Activated CD4-positive, alpha-beta T cell treated with anti-CD3 and anti-CD28 coated beads for 1 hour (primary cell): ENCODE measurements at places on chromosomes 11 and 22.

GRCh38 chr22:23184764-23185113, 4.4 kb downstream of the BCR start:
- no peak for DNase-seq

GRCh38 chr11:75311858-75312288, 39.6 kb downstream of the ARRB1 start:
- no peak for DNase-seq

DNA sequence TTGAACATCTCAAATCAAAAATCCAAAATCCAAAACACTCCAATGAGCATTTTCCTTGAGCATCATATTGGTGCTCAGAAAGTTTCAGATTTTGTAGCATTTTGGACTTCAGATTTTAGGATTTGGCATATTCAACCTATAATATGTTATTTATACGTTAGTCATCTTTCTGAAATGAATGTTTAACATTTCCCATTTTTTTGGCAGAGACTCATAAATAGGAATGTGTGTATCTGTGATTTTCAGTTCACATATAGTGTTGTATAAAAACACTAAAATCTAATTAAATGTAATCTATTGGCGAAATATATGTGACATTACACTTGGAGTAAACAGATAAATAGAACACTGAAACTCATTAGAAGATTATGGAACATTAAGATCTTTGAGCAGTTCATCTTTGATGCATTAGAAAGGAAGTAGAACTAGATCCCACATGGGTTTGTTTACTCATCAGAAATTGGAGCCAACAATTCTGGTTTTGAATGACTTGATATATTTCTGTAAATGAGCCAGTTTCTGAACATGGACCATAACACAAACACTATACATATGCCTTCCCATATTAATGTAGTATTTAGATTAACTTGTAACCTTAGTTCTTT, 153.1 kb downstream of the UVRAG start:
- no peak for DNase-seq

DNA sequence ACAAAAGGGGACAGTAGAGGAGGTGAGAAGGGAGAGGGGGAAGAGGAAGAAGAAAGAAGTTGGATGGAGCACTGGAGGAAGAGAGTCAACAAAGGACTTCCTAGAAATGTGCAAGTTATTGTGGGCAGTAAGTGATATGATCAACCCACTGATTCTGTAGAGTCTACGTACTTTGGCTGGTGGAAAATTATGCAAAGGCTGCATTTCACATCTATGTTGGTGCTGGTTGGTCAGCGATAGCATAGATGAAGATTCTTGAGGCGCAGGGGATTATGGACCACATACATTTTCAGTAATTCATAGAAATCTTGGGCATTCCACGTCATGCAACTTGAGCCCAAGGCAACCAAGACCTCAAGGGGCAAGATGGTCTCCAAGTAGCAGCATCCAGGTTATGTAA, 12.6 kb upstream of the BIRC3 start:
- DNase-seq: no peak

DNA sequence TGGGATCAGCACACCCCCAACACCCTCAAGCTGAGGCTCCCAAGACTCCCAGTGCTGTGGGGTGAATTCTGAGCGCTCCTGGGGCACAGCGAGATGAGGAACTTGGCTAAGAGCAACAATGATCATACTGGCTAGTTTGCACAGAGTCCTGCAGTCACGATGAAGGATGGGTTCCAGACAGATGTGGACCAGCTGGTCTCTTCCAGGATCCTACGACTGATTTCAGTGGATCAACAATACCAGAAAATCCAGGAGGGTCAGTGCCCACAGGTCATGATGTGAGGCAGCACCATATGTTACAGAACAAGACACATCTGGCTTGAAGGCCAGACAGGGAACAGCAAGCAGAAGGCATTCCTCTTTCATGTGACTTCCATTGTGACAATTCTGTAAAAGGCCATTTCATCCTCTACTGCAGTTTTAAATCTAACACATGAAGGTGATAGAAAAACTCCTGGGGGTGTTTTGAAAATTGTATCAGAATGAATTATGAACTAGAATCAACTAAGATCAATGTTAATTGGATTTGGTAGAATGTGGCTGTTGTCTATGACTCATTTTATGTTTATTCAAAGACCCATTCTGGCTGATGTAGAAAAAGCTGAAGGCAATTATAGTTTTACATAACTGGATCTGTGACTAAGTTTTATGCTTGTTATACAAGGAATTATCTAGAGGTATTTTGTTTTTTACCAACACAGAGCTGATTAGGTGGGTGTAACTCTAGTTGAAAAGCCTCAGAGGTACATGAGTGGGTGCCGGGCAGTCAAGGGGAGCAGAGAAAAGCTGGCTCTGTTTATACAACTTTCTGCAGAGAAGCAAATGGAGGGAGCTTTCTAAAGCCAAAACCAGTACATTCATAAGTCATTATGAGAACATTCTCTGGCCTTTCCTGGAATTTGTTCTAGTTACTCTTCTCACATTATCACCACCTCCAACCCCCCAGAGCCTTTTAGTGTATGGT, 29.1 kb downstream of the OR52K1 start:
- DNase-seq: no peak

GRCh38 chr11:34213366-34213765, 107.9 kb downstream of the NAT10 start:
- no peak for DNase-seq

DNA sequence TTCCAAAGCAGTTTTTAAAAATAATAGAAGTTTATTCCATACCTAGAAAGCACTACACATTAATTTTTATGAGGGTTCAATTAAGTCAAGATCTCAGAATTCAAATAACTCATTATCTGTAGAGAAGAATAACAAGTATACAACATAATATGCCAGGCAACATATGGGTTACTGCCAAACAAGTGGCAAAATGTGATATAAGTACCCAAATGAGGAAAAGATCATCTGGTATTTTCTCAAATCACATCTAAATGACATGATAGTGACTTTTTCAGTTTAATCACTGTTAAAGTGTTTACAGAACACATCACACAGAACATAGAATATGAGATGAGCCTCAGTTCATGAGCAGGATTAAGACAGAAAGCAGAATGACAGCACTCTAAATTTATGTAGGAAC, 123.3 kb downstream of the FCHSD2 start:
- DNase-seq: no peak

GRCh38 chr11:80163011-80163410, 722.2 kb upstream of the TENM4 start:
- no peak for DNase-seq

DNA sequence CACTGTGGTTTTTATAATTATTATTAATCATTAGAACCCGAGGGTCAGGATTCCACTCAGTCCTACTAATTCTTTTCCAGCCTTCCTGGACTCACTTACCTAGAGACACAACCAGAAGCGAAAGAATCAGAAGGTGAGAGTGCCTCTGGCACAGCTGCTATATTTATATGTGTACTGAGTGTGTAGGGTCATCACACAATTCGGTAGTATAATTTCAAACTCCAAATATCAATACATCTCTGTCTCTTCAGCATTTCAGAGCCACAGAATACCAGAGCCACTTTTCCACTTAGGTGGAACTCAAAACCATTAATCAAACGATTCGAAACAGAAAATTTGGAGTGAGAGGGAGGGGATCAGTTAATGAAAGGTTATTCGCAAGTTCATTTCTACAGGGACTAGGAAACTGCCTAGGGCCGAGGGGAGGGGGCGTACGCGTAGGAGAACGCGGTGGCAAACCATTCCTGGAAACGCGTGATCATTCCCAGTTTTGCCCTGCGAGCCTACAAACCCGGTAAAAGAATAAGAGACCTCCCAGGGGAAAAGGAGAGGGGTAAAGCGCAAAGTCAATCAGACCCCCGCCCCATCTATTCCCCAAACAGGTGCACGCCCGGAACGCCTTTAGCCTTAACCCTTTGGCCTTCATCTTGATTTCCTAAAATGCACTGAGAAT, 5.4 kb downstream of the BSX start:
- no peak for DNase-seq

DNA sequence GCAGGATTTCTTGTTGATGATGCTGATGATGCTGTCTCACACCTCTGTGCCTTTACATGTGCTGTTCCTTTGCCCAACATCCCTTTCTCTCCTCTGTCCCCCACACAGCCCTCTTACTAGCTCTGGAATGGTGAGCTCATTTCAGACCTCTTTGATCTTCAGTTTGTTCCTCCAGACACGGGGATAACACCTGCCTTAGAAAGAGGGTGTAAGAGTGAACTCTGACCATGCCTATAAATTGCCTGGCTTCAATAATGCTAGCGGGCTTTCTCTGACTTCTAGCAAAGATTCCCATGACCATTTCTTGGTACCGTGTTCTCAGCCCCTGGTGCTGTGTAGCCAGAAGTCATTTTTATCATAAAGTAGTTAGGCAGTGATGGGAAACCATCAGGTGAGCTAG, 55.9 kb upstream of the DRD2 start:
- no peak for DNase-seq

DNA sequence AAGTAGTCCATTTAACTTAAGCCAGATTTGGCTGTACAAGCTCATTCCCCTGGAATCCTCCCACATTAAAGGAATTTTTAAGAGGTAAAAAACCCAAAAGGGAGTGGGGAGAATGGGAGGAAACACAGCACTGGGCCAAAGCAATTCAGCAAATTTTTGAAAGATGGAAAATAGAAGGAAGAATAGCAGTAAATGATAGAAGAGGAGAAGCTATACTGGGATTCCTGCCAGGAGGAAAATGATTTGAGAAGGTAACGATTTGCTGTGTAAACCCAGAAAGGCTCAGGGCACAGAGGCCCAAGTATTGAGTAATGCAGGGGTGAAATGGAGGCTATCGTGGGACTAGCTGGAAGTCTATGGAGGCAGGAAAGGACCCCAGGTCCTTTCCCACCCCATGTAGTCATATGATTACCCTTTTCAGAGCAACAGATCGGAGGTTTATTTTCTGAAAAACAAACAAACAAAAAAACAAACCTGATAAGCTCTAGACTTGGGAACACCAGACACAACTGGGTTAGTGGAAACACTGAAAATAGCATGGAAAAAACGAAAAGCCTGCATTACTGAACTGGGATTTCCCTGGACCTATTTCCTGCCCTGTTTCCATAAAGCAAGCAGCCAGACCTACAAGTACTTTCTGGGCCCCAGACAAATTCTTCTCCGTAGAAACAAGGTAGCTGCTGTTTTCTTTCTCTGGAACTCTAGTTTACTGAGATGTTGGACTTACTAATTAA, 140.0 kb downstream of the SWAP70 start:
- DNase-seq: no peak

DNA sequence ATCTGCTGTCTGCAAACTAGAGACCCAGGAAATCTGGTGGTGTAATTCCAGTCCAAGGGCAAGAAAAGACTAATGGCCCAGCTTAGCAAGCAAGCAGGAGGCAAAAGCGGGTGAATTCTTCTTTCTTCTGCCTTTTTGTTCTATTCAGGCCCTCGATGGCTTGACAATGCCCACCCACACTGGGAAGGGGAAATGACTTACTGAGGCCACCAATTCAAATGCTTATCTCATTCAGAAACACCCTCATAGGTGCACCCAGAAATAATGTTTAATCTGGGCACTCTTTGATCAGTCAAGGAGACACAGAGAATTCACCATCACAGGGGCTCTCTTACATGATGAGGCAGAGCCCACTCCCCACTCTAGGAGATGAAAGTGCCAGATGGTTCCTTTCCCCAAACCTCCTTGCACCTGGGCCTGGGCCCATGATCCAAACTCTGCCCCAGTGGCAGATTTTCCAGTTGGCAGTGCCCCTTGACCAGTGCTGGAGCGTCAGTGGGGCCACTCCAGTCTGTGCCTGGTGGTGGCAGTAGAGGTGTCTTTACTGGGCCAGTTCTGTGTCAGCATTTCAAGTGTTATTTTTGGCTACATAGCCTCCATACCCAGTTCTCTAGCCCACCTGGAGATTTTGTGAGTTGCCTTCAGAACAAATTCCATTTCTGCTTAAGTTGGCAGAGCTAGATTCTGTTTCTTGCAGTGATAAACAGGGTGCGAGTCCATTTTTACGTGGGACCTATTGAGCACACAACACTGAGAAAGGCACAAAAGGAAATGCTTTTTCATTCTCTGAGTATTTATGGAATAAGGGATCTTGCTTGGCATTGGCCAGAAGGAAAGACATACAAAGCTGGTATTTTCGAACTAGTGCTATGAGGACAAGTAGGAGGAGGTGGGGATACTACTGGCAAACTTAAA, 7.5 kb downstream of the ELMOD1 start:
- no peak for DNase-seq

DNA sequence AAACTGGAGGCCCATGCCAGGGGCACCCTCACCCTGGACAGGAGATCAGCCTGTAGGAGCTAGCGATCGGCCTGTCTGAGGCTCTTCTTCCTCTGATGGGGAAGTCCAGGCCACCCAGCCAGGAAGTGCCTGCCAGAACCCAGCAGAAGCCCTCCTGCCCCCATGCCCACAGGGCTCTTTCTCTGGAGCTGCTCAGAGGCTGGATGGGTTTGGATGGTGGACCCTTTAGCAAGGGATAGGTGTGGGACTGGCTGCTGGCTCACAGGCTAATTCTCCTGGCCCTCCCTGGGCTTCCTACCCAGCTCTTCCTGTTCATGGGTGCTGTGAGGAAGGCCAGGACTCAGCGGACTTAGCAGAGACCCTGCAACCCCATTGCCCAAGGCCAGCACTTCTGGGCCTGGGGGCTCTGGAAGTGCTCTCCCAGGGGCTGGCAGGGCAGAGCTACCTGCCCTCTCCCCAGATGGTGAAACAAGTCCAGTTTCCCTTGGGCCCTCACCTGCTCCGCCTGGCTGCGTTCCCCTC, 7.6 kb downstream of the FXYD2 start:
- no peak for DNase-seq

- DNase-seq: no peak
These were observed 93.2 kb downstream of the LRRC32 start for GRCh38 chr11:76577226-76577920.

DNA sequence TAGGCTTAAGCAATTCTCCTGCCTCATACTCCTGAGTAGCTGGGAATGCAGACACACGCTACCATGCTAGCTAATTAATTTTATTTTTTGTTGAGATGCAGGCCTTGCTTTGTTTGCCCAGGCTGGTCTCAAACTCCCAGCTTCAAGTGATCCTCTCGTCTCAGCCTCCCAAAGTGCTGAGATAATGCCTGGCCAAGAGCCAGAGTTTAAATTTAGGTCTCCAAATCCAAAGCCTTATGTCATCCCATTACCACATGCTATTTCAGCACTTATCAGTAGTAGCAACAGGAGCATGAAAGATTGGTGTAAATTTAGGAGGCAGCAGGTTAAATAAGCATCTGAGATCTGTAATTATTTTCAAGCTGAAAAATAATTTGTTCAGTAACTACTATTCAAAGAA, 326.1 kb upstream of the ANO5 start:
- DNase-seq: no peak

- DNase-seq: no peak
These were observed 82.1 kb upstream of the WNT11 start for GRCh38 chr11:76288166-76288980.

DNA sequence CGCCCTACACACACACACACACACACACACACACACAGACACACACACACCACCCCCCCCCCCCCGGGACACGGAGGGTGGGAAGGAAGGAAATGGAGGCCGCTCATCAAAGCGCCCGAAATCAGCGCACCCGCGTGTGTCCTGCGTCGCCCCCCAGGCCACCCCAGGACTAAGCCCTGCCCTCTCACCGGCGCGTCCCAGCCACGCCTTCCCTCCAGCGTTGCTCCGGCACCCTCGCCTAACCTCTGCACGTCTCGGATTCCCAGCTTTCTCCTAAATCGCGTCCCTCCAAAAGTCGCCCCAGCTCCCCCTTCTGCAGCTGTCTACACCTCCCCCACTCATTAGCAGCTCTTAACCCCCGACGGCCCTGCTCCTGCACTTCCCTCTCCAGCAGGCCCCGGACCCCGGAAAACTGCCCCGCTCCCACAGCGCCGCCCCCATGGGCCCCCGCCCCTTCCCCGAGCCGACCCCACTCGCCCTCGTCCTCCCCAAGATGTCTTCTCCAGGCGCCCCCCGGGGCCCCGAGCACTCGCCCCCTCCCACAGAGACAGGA, 557 bp downstream of the PACSIN2 start:
- DNase-seq: peak; percentile 22
